ENCODE measurements at places on chromosomes 6 and 20.

- no peak for DNase-seq
These were observed 8.3 kb upstream of the SCML4 start for GRCh38 chr6:107832151-107833056.

DNA sequence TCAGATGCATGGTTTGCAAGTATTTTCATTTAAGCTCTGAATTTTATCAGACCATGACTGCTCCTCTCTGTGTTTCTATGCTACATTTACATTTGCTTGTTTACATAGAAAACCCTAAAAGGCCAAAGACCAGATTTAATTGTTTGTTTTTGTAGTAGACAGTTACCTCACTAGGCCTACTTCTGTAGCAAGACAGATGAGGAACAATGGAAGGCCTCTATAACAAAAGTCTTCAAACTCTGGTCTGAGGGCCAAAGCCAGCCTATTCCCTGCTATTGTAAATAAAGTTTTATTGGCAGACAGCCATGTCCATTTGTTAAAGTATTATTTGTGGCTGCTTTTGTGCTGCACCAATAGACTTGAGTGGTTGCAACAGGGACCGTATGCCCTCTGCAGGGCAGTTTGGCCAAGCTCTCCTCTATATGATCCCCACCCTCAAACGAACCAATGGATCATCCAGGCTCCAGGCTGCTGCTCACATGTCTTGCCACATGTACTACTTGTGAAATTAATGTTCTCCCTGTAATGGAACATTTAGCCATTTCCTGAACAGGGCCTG, 182.0 kb downstream of the DOK5 start:
- no peak for DNase-seq

DNA sequence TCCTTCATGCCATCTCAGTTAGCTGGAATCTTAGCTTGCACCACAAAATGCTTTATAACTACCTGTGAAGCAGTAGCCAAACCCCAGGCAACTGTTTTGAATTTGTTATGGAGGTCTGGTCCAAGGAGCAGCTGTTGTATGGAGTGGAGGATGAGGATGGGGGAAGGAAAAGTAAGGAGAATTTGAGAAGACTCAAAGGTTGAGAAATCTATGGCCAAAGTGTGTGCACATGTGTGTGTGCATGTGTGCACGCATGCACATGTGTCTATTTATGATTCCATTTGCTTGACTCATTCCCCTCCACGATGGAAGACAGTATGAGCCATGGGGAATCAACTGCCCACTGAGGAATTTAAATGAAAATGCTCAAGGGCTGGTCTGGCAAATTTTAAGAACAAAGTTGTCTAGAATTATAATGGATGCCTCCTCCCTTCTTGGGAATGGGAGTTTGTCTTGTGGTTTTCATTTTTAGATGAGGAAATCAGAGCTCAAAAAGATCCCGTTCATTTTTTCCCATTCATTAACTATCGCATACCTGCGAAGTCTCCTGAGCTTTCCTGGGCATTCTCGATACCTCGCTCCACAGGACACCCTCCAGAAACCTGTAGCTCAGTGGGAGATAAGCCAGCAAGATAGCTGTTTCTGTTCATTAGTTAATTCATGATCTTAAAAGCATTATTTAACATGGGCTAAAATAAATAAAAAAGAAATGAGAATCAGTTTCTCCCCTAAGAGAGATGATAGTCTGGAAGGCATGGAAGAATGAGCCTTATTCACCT, 152.3 kb upstream of the NEDD9 start:
- no peak for DNase-seq

DNA sequence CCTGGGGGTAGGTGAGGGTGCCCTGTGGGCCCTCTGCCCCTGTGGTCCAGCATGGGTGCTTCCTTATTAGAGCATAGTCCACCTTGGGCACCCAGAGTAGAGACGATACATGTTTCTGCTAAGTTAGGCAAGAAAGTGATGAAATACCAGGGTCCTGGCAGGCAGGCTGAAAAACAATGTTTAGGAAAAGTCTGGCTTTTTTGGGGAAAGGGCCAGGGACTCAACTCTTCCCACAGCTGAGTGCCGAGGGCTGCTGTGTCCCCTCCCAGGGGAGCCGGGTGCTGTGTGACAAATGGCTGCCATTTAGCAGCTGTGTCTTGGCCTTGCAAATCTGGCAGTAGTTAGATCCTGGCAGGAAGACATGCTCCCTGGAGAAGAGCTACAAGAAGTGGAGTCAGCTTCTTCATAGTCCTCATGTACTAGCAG, 61.5 kb downstream of the RREB1 start:
- no peak for DNase-seq

DNA sequence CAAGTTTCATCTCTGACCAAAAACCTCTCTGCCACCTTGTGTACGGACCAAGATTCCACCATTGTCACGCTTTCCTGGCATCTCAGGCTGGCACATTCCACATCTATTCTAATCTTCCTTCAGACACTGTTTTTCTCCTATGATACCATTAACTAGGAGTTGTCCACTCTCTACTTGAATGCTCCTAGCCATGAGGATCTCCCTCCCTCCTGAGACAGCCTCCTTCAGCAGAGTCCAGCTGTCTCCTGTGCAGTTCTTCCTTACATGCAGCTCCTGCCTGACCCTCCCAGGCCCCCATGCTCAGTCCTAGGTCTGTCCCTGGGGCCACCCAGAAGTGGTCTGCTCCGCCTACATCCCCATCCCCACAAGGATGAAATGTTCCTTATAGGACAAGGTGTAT, 90.9 kb downstream of the CHMP4B start:
- DNase-seq, result no peak

DNA sequence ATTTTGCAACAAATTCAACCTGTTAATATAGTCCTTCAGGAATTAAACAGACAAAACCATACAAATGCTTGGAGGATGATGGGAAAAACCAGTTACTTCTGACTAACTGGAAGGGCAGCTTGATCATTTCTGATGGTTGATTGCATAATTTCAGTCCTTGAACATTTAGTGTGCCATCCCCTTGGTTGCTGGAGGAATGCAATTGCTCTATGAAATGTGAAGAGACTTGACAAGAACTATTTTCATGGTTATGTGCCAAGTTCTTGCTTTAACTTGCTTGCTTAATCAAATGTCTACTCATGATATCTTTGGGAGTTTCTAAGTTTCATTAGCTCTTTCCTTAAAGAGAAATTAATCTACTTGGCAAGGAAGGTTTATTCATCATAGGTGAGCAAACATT, 45.2 kb downstream of the ANKEF1 start:
- no peak for DNase-seq

- DNase-seq, result no peak
These were observed at the start of gene WFDC2 for GRCh38 chr20:45469336-45470261. Gene WFDC2, plus strand, starts transcription at chr20:45469753. Its CDS starts 29 bp downstream, at chr20:45469782.

DNA sequence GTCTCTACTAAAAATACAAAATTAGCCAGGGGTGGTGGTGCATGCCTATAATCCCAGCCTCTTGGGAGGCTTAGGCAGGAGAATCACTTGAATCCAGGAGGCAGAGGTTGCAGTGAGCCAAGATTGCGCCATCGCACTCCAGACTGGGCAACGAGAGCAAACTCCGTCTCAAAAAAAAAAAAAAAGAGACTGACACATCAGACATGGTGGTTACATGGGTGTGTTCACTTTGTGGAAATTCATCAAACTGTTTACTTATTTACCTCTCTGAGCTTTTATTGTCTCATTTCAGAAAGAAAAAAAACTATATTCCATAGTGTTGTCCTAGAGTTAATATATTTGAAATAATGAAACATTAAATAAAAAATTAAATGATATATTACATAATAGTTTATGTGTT, 64.8 kb downstream of the MBOAT1 start:
- no peak for DNase-seq

DNA sequence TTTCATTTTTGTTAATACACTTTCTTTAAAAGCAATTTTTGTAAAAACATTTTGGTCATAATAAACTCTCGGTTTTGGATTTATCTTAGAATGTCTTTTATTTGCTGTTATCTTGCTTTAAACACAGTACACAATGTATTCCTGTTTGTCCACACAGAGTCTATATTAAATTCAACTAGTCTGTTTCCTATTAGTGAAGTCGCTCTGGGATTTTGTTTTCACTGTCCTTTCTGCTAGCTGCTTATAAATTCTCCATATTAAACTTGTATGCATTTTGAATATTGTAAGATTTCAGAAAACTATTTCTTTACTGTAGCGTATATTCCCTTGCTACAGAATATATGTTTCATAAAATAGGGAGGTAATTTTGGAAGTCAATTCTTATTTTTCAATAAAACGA, 630.2 kb downstream of the HDGFL1 start:
- DNase-seq, result no peak

DNA sequence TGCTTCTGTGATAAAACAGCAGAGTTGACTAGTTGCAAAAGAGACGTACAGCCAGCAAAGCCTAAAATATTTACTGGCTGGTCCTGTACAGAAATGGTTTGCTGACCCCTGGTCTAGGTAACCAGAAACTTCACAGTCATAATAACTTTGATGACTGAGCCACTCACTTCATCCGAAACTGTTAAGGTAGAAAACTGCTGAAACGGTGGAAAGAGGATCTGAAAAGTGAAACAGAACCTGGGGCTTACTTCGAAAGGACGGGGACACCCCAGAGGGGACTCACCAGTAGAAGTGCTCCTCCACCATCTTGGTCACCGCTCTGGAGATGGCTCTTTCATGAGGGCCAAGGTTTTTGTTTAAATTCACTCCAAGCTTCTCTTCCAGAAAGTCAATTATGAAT, 16.4 kb downstream of the FAXC start:
- DNase-seq, result no peak

- DNase-seq, result no peak
These were observed 60.7 kb downstream of the PRND start for GRCh38 chr20:4782378-4782772.

DNA sequence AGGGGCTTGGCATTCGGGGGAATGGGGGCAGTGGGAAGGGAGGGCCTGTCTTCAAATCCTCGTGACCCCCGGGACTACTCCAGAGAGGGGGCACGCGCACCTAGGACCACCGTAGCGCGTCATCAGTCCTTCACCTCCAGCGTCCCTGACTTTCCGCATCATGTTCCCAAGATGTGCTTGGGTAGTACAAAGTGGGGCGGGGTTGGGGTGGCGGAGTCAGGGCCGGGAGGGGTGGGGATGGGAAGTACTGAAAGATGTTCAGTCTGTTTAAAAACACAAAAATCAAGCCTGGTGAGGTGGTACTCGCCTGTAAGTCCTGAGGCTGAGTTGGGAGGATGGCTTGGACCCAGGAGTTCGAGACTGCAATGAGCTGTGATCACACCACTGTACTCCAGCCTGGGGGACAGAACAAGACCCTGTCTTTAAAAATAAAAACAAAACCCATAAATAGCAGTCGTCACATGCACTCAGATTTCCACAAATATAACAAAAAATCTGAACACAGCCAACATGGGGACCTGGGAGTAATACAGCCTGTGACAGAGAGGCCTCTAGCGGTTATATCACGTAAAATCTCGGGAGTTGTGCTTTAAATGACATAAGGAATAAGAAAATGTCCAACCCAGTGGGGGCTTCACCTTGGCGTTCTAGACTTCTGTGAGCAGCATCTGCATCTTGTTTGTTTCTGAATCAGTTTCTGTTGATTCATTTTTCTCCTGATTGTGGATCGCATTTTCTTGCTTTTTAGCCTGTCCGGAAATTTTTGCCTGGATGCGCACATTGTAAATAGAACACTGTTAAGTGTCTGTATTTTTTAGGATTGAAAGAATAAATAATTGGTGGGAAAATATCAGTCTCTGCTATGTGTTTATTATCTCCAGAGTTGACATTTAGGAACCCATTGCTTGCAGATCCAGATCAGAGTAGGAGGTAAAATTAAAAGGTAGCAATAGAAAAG, 698 bp upstream of the LRP11 start:
- DNase-seq, result no peak

GRCh38 chr20:23918896-23919295, 39.3 kb upstream of the CST5 start:
- DNase-seq, result no peak

GRCh38 chr20:23206061-23206460, 119.9 kb upstream of the CD93 start:
- no peak for DNase-seq

DNA sequence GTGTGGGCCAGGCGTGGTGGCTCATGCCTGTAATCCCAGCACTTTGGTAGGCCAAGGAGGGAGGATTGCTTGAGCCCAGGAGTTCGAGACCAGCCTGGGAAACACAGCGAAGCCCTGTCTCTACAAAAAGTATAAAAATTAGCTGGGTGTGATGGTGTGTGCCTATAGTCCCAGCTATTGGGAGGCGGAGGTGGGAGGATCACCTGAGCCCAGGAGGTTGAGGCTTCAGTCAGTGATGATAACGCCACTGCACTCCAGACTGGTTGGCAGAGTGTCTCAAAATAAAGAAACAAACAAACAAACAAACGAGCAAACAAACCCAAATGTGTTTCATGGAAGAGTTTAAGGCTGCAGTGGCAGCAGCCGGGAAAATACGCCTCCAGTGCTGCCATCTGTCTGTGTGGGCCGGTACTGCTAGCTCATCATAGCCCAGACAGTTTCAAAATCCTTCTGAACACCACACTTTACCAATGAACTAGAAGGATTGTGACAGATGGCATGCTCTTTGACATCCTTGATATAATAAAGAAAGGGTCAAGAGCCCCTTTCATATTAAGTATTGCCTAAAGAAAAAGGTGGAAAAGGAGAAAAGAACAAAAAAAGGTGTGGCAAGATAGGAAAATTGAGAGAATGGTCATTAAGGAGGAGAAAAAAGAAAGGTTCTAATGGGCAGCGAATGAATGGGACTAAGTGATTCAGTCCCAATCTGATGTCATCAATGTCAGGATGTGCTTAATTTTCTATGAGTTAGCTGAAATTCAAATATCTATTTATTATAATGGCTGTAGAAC, 298.6 kb downstream of the SYNE1 start:
- peak; percentile 35 for DNase-seq

DNA sequence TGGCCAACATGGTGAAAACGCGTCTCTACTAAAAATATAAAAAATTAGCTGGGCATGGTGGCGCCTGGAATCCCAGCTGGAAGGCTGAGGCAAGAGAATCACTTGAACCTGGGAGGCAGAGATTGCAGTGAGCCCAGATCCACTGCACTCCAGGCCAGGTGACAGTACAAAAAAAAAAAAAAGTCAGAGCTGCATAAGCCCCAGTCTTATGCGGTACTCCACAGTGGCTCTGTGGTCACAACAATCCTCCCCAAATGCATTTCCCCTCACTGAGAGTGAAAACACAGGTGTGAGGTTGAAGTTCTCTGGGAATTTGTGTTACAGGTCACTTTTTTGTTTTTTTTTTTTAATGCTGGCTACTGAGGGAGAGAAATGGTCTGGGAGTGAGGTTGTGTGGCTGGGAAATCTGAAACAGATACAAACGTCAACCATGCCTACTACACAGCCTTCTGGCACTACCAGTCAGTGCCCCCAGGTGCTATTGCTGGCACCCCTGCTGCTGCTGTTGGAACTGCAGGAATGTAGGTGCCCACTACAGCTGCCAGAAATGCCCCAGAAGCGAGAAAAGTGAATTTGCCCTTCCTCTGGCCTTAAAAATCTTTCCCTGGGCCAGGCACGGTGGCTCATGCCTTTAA, 5.7 kb downstream of the MRPS26 start:
- DNase-seq, result no peak

- no peak for DNase-seq
These were observed 82.7 kb upstream of the NXT1 start for GRCh38 chr20:23267909-23268308.

All from activated T-helper 1 cell treated with Interleukin-2 at 50 U/mL for 16 hours (primary cell).